ENCODE measurements at places on chromosomes 5 and 9.

GRCh38 chr9:118170032-118170955 lies 466.1 kb downstream of the TLR4 start:
- peak; percentile 37 for DNase-seq

DNA sequence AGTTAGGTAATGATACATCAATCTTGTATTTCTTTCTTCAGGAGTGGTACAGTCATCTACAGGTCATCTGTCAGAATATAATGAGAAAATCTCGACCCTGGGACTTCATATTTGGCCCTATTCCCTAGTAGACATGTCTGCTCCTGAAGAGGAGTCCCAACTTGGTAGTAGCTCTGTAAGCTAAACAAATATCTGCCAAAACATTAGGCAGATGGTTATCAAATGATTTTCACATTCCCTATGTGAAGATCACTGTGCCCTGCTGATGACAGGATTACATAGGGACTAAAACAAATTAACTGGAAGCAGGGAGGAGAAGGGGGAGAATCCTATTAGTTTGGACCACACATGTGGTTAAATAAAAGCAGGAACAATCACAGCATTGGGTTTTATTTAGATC lies 138.6 kb upstream of the NFIB start:
- no peak for DNase-seq

- DNase-seq: no peak
Observed at GRCh38 chr5:135740475-135740874, 94.0 kb upstream of the SLC25A48 start.

DNA sequence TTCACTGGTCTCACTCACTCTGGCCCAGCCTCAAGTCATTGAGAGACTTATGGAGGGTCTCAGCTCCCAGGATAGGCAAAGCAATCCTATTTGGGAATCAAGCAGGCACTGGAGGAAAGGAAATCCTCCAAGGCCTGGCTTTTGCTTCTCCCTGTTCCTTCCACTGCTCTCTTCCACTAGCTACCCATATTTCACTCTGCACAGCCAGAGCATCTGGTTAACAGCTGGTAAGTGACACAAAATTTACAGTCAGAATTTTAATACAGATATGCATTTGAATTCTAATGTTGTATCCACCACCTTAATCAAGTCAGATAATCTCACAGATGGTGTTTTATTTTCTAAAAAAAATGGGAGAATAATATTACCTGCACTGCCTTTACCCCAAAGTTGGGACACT lies 868 bp upstream of the C1QTNF2 start:
- DNase-seq: no peak

DNA sequence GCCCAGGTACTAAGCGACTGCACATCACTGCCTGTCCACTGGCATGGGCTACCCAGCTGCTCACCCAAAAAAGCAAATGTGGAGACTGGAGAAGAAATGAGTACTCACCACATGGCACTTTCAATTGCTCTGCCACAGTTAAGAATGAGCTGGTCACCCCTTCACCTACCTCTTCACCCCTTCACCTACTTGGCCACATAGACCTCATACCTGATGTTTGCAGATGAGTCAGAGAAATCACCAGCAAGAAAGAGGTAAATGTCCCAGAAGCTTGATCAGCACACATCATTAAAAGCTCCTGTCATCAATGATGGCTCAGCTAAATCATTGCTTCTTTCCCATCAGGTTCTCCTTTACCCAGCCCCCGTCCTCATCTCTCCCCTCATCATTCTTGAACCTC lies 7.6 kb upstream of the PRUNE2 start:
- DNase-seq: no peak

GRCh38 chr9:27398982-27399653 lies 102.2 kb upstream of the EQTN start:
- no peak for DNase-seq
